ENCODE measurements at places on chromosomes 1 and 21. TPM values are rescaled to one million over a fixed set of nuclear protein-coding genes. Genes with fewer than 3 reads are reported as not detected.

AIRE gene
- 0.17 TPM for total RNA-seq

C8B gene
- total RNA-seq = not detected

ZMYND12 gene
- 0.46 TPM for total RNA-seq

FAAP20 gene
- total RNA-seq = 50.6 TPM

PBXIP1 gene
- 102 TPM for total RNA-seq

TTLL10 gene
- total RNA-seq = not detected

PGLYRP3 gene
- not detected for total RNA-seq

CD48 gene
- total RNA-seq = not detected

LY9 gene
- not detected for total RNA-seq

CORT gene
- total RNA-seq = not detected

CD53 gene
- not detected for total RNA-seq

TMEM82 gene
- not detected for total RNA-seq

AJAP1 gene
- total RNA-seq = 0.67 TPM

KRTAP11-1 gene
- not detected for total RNA-seq

AMY1B gene
- total RNA-seq = not detected

S100A1 gene
- total RNA-seq = 2.0 TPM

IL22RA1 gene
- total RNA-seq = 0.21 TPM

CATSPERE gene
- total RNA-seq = 0.21 TPM

OR6N1 gene
- total RNA-seq = not detected

CSF3R gene
- total RNA-seq = not detected

TRIM67 gene
- total RNA-seq = 0.63 TPM

RGS13 gene
- total RNA-seq = not detected

NUP210L gene
- not detected for total RNA-seq

NBPF4 gene
- total RNA-seq = not detected

KRTAP19-3 gene
- total RNA-seq = not detected

ERICH3 gene
- total RNA-seq = not detected

B3GALT6 gene
- 43.7 TPM for total RNA-seq

ESPN gene
- 2.7 TPM for total RNA-seq

NR1I3 gene
- total RNA-seq = not detected

TLR5 gene
- total RNA-seq = 3.7 TPM
